ENCODE measurements at places on chromosomes 13 and 19. TPM values are rescaled to one million over a fixed set of nuclear protein-coding genes. Genes with fewer than 3 reads are reported as not detected.

GRCh38 chr13:25806264-25806974, 245.4 kb downstream of the SHISA2 start:
- DNase-seq: no peak

- no peak for DNase-seq
Observed at GRCh38 chr13:68257111-68257842, 1027.1 kb upstream of the PCDH9 start.

CYP4F2 gene
- total RNA-seq: not detected

DNA sequence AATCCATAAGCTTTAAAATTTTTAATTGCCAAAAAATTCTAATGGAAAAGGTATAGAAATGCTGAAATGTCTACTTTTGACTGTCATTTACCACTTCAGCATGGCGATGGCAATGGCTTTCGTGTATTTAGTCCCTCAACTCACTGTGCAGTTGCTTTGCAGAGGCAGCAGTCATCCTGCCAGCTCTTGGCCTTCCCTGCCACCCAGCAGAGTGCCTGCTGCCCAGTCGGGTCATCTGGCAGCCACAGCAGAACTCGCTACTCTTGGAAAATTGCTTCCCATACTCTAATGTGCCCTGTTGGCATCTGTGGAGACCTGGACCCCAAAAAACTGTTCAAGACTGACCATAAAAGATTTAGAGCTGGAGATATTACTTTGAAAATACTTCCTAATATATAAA, 383.2 kb downstream of the UQCRFS1 start:
- no peak for DNase-seq

Measured in HFFc6 (cell line).